ENCODE measurements at places on chromosomes 7 and 10.

GRCh38 chr7:94525923-94526322 is 16.3 kb downstream of the CASD1 start:
- DNase-seq = no peak

DNA sequence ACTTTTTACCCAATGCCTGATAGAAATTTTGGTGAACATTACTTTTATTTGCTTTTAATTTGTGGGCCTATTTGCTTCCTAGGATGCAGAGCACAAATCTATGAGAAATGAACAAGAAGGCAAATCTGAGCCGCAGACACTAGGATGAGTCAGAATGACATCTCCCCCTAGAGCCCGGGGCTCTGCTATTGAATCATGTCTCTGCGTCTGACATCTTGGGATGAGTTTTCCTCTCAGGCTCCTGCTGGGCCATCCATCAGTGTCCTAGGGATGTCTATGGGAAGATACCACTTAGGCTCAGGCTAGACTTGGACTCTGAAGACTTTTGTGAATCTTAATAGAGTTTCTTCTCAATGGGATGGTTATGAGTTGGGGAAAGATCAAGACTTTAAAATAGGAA is 157.3 kb upstream of the MTPN start:
- DNase-seq = no peak

DNA sequence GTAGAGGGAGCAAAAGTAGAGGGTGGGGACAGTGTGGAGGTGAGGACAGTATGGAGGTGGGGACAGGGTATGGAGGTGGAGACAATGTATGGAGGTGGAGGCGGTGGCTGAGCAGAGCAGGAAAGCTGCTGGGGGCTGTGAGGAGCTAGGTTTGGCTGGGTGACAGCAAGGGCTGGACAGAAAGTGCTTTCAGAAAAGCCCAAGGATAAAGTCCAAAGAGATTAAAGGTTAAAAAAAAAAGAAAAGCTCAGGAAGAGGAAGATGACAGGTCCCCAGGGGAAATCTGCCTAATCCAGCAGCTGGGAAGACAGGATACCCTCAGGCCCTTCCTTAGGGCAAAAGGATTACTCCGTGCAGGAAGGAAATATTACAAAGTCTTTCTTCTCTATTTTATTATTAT is 32.1 kb upstream of the PFKFB3 start:
- no peak for DNase-seq

DNA sequence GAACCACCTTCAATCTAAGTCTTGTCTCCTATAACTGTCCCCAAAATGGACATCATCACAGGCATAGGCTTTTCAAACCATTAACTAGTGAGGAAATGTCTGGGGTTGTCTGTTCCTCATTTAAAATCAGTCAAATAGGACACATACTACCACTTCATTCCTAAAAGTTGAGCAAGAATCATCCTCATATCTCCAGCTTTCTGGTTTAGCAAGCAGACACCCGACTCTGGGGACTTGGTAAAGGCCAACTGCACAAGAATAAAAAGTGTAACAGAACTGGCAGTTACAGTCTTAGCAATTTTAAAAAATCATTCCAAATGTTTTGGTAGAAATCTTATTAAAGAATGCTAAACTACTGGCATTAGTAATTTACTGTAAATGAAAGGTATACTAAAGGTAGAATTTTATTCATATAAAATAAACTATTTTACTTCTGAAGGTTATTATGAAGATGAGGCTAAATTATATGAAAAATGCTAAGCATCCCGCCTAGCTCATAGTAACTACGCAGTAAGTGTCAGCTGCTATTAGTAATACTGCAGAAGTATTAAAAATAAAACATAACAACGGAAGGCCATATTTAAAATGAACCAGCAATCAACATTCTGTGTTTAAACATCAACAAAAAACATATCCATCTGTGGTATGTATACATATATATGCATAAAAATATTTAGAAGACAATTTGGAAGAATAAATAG is 60.8 kb downstream of the ZNF438 start:
- DNase-seq = no peak

GRCh38 chr10:992871-993270 is 4.6 kb downstream of the GTPBP4 start:
- no peak for DNase-seq

GRCh38 chr7:46545790-46546189 is 624.7 kb upstream of the IGFBP3 start:
- no peak for DNase-seq

- no peak for DNase-seq
Measured at GRCh38 chr10:44253769-44254462, 131.0 kb downstream of the CXCL12 start.

- no peak for DNase-seq
Measured at GRCh38 chr7:145016068-145016467, 180.2 kb upstream of the TPK1 start.

GRCh38 chr10:52740913-52741675 is 31.5 kb downstream of the MBL2 start:
- DNase-seq = no peak

GRCh38 chr7:157431173-157431950 is 94.6 kb downstream of the DNAJB6 start:
- DNase-seq = no peak

GRCh38 chr7:82443036-82443546 is 486 bp downstream of the CACNA2D1 start:
- no peak for DNase-seq

DNA sequence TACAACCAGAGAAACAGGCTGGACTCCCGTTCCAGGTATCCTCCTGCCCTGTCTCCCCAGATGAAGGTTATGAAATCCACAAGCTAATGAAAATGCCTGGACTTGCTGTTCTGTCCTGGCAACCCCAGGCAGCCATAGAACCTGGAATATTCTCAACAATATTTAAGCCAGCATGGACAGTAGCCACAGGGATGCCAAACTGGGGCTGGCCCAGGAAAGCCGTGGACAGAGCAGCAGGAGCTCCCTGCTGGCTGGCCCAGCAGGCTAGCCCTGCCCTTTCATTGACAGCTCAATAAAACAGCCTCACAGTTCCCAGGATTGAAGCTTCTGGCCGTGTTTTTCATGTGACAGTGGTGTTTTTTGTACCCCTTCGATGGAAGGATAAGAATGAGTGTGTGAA is 230.6 kb downstream of the BMPER start:
- DNase-seq = no peak

GRCh38 chr7:132758986-132759385 is 182.7 kb upstream of the PLXNA4 start:
- no peak for DNase-seq

- no peak for DNase-seq
Measured at GRCh38 chr10:61465901-61466632, 12.9 kb upstream of the TMEM26 start.

DNA sequence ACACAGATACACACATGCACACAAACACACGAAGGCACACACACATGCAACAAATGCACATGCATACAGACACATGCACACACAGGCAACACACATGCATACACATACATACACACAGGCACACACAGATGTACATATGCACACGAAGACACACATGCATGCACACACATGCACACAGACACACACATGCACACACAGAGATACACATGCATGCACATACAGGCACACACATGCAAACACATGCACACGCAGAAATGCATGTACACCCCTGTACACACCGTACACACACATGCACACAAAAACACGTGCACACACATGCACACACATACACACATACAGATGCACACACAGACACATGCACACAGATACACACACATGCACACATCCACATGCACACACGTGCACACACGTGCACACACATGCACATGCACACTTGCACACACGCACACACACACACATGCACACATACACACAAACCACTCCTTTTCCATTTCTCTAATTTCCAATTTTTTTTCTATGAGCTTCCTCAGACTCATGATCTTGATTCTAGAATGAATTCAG is 63.3 kb upstream of the CCZ1B start:
- no peak for DNase-seq

DNA sequence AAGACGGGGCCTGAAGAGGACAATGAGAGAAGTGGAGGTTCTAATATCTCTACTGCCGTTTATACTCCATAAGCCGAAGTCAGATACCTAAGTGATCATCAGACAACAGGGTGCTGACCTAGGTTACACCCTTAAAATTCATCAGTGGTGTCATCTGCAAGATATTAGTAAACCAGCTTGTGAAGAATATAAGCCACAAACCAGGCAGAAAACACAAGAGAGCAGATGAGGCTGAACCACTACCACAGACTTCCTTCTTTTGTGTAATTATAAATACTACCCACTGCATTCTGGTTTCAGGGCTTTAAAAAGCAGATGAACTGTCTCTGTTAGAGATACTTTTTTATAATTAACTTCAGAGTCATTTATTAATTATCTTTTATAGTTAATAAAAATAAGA is 69.0 kb upstream of the LRRC17 start:
- DNase-seq = no peak

- DNase-seq = no peak
Measured at GRCh38 chr7:130021105-130021834, 29.9 kb downstream of the ZC3HC1 start.

- no peak for DNase-seq
Measured at GRCh38 chr7:32030904-32031692, 39.1 kb downstream of the PDE1C start.

- DNase-seq = no peak
Measured at GRCh38 chr7:79282070-79282694, 171.3 kb downstream of the MAGI2 start.

DNA sequence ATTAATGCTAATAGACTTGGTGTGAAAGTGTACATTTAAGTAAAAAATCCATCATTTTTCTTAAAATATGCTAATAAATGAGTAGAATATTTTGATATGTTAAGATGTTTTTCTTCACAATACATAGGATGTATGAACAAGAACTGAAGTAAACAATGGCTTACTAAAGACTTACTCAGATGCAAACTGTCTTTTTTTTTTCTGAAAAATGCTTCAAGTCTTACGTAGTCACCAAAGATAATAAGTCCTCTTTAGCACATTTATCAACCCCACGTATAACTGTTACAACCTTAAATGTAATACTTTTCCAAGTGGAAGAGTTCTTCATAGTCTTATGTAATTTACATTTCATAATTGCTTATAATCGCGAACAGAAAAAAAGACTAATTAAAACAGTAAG is 54.8 kb downstream of the MDFIC start:
- DNase-seq = no peak

Data from NCI-H774 (cell line).